NCI-H524 (cell line): ENCODE measurements at places on chromosomes 6 and 20.

DNA sequence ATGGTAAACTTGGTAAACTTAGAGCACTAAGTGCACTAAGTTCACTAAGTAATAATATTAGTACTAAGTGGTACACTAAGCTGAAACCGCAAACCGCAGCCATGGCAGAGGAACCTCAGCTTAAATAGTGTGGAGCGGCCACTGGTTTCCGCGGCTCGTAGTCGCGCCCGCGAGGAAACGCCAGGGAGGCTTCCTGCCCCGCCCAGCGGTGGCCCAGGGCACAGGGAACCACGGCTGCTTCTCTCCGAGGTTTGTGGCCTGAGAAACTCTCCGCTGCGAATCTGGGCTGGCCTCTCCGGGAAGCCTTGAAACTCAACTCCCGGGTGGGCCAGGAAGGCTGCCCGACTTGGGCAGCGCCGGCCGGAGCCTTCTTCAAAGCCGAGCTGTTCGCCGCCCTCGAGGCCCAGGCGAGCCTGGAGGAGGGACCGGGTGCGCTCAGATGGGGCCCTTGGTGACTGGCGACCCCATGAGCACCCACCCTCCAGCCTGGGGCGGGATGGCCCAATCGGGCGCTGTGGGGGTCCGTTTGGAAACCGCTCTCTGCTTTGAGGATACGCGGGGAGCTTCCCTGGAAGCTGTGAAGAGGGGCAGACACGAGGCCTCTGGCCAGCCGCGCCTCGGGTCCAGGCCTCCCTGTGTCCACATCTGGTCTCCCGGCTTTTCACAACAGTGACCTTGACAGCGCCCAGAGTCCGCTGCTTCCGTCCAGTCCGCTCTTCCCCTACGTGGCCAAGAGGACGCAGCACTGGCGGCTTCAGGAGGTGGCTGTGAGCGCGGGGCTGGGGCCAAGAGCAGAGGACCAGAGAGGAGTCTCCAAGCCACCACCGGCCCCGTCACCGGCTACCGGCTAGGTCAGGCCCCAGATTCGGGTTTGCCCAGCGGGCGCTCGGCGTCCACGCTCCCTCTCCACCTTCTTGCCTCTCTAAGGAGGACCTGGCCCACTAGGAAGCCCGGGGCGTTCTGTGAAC, 25.4 kb upstream of the HLA-E start:
- DNase-seq = no peak

DNA sequence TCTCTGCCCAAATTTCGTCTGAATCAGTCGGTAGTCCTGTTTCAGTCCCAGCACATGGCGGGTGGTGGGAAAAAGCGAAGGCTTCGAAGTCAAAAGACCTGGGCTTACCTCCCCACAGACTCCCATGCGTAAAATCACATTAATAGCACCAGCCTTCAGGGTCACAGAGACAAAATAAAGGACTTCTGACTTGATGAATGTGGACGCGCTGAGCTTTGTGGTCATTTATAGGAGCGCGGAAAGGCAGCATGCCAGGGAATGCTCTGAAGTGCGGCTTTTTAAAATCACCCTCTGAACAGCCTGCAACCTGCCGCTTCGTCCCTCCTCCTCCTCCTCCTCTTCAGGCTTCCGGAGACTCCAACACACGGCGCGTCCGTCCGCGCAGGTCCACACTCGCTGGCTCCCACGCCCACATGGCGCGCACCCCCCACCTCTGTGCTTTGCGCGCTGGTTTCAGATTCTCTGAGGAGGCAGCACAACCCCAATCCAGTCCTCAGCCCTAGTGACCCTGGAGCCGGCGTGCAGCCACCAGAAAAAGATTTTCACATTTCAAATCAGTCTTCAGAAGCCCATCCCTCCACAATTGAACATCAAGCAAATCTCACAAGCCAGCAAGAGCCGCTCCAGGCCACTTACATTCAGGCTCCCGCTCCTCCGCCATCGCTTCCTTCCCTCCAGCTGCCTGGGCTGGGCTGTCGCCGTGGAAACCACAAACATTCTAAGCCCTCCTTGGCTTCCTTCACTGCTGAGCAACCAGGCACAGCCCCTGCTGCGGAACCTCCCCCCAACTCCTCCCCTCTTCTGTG, at the start of gene C6orf118:
Gene C6orf118, minus strand, starts transcription at position 680 of the 806 bp plus-strand sequence. Its CDS starts 19 bp downstream, at position 661.
- DNase-seq = peak; percentile 81

GRCh38 chr6:170132561-170132991, 158.3 kb downstream of the DLL1 start:
- no peak for DNase-seq

GRCh38 chr6:95366414-95366813, 210.9 kb upstream of the MANEA start:
- no peak for DNase-seq

DNA sequence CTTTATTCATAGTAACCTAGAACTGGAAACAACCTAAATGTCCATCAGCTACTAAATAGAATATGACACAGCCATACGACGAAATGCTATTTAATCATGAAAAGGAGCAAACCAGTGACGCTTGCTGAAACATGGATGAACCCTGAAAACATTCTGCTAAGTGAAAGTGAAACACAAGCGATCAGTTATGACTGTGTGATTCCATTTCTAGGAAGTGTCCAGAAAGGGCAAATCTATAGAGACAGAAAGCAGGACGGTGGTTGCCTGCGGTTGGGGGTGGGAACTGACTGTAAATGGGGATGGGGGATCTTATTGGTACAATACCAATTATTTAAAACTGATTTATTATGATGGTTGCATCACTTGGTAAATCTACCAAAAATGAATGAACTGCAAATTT, 126.8 kb downstream of the IPCEF1 start:
- no peak for DNase-seq
